ENCODE measurements at places on chromosomes 3 and 15.

GRCh38 chr15:62141200-62141599 is 23.9 kb downstream of the C2CD4B start:
- no peak for DNase-seq

DNA sequence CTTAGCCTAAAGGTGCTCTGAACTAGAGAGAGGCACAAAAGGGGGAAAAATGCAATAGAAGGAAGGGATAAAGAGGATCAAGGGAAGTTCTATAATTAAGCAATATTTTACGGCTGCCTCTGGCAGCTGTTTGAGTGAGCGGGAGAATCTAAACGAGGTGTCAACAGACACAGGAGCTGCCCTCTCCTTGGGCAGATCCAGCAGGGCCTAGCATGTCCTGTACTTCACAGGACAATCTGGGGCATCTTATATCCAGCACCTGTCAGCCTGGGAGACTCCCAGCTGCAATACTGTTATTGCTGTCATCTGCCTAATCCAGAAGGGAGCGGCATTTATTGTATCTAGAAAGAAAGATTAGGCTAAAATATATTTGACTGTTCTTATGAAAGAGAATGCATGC is 68.9 kb downstream of the WWTR1 start:
- DNase-seq, result no peak

GRCh38 chr3:79922633-79923032 is 154.8 kb upstream of the ROBO1 start:
- DNase-seq, result no peak

DNA sequence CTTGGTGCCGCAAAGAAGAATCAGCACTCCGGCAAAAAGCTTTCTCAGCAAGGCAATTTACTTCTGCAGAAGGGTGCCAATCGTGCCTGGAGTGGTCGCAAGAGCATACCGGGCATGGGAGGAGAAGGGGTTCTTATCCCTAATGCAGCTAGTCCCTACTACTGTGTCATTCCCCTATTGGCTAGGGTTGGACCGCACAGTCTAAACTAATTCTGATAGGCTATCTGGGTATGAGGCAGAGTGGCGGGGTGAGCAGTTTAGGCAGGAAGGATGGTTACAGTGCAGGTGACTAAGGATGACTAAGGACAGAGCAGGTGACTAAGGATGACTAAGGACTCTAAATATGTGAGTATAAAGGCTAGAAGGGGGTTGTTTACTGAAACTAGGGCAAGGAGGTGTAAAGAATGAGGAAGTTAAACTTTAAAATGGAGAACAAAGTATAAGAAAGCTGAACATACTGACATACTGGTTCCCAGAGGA is 52.9 kb downstream of the PGBD4 start:
- DNase-seq, result no peak

DNA sequence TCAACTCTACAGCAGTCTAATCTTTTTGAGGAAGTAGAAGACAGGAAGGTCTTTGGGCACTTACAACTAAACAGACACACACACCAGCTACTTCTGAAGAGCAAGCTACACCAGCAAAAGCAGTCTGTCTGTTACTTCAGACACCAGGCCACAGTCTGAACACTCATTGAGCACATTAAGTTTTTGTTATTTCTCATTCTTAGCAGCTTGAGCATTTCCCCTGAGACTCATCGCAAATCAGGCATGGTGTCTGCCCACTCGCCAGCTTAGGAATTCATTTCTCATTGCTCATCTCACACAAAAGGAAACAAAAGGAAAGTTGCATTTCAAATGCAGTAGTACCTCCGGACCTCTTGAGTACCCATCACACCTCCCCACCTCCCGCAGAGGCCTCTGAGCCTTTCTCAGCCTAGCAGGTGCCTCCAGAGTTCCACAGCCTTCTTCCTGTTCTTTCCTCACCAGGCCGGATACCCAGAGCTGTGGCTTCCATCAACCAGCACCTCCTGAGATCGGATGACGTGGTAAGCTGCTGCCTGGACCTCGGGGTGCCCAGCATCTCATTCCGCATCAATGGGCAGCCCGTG is 302.0 kb downstream of the RYR3 start:
- no peak for DNase-seq

DNA sequence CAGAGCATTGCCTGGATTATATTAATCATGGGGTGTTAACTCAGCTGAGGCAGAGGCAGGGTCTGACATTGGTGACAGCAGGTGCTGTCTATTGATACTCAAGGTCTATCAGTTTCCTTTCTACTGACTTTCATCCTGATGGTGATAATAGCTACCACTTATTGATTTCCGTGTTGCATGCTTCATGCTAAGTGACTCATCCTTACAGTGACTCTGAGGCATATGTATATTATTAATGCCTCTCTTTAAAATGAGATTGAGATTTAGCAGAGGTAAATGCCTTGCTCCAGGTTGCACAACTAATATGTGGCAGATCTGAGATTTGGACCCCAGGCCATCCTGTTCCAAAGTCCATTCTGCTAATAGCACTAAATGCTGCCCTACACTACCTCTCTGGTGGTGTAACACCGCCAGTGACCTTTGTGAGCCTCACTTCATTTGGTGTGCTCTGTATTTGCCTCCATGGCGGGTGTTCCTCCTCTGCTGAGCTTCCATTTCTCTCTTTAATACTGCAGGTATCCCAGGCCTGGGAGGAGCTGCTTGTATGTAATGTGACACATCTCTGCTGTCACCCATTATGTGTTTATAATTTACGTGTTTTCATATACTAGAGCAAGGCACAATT is 50.4 kb downstream of the GPR171 start:
- DNase-seq, result no peak

DNA sequence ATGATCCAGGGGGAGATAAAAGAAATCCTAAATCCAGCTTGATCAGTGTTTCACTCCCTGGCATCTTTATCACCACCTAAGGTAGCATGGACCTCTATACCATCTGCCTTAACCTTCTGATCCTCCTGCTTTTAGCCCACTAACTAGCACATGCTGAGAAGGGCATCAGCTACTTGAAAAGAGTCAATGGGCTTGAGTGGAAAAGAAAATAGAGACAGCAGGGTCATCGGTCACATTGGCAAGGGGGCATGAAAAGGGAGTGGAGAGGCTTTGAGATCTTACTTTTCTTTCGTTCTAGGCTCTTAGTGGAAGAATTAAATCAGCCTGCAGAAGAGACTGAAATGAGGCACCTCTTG is 239 bp upstream of the ZFYVE19 start:
- no peak for DNase-seq

DNA sequence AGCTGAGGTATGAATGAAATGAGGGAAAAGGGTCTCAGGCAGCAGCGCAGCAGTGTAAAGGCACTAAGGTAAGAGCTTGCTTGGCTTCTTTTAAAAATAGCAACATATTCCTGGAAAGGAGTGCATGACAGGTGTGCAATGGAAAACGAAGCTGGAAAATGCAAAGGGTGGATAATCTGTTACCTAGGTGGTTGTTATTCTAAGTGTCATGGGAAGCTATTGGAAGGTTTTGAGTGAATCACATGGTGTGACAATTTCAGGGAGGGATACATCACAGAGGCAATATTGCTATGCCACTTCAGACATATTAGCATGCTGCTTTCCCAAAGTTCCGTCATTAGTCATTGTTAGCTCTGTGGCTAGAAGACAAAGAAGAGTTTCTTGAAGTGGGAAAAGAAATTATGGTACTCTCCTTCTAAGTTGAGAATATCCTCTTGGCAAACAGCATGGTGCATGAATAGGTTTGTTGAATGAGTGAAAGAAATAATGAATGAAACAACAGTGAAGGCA is 28.7 kb upstream of the TMEM45A start:
- DNase-seq, result no peak

- DNase-seq, result no peak
These were observed 49.5 kb downstream of the SLC30A4 start for GRCh38 chr15:45473068-45473467.

DNA sequence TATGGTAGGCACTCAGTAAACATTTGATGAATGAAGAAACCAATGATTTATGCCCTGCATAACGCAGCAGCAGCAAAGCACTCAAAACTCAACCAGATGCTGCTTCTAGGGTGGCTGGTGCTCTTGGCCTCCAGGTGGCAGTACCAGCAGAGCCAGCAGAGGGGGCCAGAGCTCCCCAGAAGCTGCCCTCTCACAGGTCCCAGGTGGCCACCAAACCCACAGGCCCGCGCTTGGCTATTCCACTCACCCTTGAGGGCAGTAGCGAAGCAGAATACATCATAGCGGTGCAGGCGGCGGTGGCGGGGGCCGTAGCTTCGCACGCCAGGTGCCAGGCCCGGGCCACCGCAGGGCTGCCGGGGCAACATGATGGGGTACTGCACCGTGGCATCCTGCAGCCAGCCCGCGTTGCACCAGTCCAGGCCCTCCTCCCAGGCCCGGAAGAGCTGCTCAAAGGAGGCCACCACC is 16.6 kb downstream of the HAPLN3 start:
- DNase-seq, result peak; percentile 20

GRCh38 chr15:70478251-70478990 is 284.9 kb downstream of the UACA start:
- no peak for DNase-seq

DNA sequence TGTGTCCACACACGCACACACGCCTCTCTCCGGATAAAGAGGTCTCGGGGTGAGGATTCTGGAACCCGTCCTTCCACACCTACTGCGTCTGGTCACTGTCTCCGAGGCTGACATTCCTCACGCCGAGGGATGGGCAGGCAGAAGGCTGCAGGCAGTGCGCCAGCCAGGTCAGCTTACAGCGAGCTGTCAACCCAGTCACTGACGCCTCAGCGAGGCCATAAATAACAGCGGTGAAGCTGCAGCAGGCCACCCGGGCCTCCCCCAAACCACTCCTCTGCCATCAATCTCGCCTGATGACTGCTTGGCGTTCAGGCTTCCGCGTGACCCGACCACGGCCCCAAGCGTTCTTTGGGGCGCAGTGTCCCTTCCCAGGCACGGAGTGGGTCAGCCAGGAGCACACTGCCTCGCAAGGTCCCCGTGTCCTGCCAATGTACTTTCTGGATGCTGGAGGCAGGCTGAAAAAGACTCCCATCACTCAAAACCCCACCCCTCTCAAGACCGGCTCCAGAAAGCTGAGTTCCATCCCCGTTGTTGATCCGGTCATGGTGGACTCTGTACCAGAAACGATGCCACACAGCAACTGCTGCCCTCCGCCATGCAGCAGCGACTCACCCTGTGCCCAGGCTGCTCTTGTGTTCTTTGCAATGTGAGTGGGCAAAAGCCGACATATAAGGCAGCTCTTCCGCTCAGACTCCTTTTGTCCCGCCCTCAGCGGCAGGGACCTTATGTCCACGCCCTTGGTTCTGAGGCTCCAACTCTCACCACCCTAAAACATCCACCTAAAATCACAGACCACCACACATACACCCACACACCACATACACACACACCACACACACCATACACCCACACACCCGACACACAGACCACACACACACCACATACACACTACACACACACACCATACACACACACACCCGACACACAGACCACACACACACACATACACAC is 27.1 kb downstream of the CPN2 start:
- DNase-seq, result no peak

- no peak for DNase-seq
These were observed 20.6 kb upstream of the TRANK1 start for GRCh38 chr3:36965440-36965839.

- no peak for DNase-seq
These were observed 53.7 kb upstream of the TLE3 start for GRCh38 chr15:70151462-70151861.

DNA sequence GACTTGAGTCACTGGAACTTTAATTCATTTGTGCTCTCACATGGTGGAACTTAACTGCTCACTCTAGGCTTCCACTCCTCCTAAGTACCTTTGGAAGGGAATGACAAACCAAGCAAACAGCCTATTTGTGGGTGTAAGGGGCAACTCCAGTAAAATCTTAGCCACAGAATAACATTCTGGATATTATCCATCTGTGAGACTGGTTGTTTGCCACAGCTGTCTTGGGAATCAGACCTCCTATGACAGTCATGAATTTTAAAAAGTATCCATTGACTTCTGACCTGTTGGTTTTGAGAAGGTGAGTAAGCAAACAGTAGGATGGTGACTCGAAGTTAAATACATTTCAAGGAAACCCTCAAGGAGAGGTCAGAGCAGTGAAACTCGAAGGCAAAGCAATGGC is 147.3 kb upstream of the CDIN1 start:
- DNase-seq, result no peak

GRCh38 chr3:2770451-2770850 is 339.7 kb downstream of the IL5RA start:
- no peak for DNase-seq

DNA sequence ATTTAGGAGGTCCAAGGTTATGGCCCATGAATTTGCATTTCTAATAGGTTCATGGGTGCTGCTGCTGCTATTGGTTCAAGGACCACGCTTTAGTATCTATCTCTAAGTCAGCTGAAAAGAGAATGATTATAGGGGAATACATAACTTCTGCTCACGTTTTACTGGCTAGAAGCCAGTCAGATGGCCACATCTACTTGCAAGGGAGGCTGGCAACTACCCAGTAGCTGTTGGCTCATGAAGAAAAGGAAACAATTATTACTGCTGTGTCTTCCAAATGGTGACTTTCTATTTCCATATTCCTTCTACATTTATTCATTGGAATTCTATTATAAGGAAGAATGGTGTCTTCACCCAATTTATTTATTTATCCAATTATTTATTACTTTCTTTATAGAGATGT is 54.2 kb downstream of the SLC25A36 start:
- DNase-seq, result no peak

DNA sequence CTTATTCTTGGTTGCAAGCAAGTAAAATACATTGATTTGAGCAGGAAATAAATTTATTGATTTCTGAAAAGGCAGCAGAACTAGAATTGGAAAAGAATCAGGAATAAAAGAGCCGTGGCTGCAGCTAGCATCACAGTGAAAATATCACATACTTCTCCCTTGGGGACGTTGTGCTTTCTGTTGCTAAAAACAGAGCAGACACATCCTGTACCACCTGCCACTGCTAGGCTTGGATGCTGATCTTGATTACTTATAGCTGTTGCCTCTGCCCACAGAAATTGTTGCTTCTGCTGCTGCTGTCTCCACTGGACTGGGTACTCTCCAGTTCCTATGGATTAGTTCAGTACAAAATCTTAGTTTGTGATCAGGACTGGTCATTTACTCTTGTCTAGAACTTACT is 283.8 kb downstream of the C3orf38 start:
- no peak for DNase-seq

GRCh38 chr15:44193651-44194322 is 1.3 kb downstream of the FRMD5 start:
- no peak for DNase-seq

DNA sequence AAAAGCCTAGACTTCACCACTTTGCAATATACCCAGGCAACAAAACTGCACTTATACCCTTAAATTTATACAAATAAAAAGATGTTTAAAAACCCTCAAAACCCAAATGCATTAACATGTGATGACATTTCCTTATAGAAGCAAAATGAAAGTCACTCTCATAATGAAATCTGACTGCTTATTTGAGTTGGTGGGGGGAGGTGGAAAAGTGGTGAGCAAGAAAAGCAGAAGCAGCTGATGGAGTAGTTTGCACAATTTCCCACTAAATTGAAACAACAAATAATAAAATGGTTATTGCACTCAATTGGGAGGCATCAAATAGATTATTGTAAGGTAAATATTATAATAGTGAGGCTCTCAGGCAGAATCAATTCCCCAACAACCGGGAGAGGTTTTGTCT is 54.0 kb upstream of the GADL1 start:
- DNase-seq, result no peak

- DNase-seq, result no peak
These were observed 303.0 kb upstream of the TPRG1 start for GRCh38 chr3:188868803-188869202.

GRCh38 chr3:55296030-55296429 is 191.1 kb downstream of the WNT5A start:
- DNase-seq, result peak; percentile 83

- DNase-seq, result no peak
These were observed 59.3 kb downstream of the CYP11A1 start for GRCh38 chr15:74307827-74308811.

All from fibroblast of skin of left biceps (primary cell).